Activated CD8-positive, alpha-beta memory T cell treated with anti-CD3 and anti-CD28 coated beads, Interleukin-2, amount 10 ng/mL, durations not matched to agents 7 days and 5 days (primary cell): ENCODE measurements at places on chromosomes 16 and 17.

DNA sequence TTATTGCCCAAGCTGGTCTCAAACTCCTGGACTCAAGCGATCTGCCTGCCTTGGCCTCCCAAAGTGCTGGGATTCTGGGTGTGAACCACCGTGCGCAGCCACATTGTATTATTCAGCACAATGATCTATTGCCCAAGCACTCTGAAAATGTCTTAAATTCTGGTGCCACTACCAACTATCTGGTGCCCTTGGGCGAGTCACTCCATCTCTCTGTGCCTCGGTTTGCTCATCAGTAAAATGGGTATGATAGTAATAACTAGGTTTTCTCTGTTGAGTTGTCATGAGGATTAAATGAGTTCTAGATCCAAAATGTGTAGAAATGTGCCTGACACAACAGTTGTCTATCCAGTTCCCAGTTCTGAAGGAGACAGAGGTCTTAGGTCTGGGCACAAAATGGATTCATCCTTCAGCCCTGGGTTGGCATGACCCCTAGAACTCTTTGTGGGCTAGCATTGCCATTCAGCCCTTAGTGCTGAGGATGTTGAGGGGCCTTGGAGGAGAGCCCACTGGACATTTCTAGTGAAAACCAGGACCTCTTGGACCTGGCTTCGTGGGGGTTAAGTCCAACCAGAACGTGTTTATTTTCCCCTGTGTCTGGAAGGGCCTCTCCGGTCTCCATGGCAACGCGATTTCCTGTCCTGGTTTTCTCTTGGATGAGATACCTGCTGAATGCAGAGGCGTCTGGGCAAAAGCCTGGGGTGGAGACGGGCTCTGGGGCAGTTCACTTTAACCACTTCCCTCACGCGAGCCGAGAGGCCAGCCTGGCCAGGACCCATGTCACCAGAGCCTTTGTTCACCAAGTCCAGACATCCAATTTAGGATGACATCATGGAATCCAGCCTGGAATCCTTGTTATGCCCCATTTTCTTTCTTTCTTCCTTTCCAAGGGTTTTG lies 43.7 kb upstream of the TNRC6A start:
- H3K27me3 ChIP-seq: peaks cover 4% of the 10 kb centered on the region
- no peak overlapping the region for H3K4me3 ChIP-seq
- H3K27ac ChIP-seq: no peak overlapping the region
- no peak for DNase-seq
- no peaks in the 10 kb centered on the region for H3K36me3 ChIP-seq
- H3K4me1 ChIP-seq: no peaks in the 10 kb centered on the region

DNA sequence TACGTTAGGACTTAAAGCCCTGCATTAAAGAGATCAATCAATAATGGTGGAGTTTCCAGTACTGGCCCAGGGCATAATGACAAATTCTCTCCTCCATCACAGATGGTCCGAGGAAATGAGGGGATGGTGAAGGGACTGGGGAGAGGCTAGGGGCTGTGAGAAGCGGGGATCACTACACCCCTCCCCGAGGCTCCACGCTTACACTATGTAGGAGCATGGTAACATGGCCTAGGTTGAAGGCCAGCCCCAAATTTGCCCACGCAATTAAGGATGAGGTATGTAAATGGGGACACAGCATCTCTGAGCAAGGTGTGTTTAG lies 8.0 kb upstream of the AKTIP start:
- no peaks in the 10 kb centered on the region for H3K27me3 ChIP-seq
- H3K4me1 ChIP-seq: peaks cover 31% of the 10 kb centered on the region
- H3K36me3 ChIP-seq: peaks cover 11% of the 10 kb centered on the region

DNA sequence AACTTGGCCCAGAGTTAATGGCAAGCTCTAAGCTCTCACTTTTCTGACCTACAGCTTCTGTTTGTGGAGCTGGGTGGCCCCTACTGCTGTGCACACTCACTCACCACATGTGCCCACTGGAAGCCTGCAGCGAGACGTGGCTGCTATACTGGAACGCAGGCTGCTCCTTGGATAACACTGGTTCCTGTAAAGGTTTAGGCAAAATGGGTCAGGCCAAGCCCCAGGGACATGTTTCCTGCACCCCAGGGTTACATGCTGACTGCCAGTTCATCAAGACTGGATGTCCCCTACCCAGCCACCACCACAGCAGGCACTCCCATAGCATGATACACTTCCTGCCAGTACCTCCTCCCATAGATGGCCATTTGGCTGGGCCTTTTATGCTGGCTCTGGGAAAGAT lies 8.3 kb downstream of the POLDIP2 start:
- no peak for DNase-seq
- no peak overlapping the region for H3K27ac ChIP-seq
- H3K4me1 ChIP-seq: no peaks in the 10 kb centered on the region
- no peaks in the 10 kb centered on the region for H3K27me3 ChIP-seq

DNA sequence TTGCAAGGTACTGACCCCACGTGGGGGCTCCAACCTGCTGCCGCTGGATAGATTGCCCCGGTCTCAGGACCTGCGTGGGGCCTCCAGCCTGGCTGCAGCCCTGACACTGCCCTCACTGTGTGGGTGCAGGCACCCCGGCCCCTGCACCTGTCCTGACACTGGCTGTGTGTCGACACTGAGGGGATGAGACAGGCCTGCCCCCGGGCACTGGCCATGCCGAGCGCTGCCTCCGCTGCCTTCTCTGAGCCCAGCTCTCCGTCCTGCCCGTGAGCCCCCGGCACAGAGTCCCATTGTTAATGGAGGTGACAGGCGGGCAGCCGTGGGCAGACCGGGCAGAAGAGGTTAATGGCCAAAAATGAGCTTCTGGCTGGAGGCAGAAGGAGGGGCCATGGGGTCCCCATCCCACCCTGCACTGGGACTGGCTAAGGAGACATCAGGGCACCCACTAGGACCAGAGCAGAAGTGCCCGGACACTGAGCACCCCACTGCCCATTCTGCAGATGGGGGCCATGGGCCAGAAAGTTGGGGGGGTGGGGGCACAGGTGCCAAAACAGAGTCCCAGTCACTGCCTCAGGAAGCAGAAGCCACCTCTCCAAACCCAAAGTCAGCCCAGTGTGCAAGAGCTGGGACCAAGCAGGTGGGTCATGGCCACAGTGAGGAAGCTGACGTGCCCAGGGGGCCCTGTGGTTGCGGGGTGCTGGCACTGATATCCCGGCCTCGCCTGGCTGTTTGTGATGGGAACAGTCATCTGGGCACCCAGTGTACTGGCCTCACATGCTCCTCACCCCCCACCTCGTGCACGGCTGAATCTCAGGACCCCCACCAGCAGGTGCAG lies 2.5 kb upstream of the PRR35 start:
- H3K4me3 ChIP-seq: no peak overlapping the region
- H3K27ac ChIP-seq: no peak overlapping the region
- DNase-seq: no peak
- no peaks in the 10 kb centered on the region for H3K4me1 ChIP-seq

GRCh38 chr17:72139212-72139611 lies 18.4 kb downstream of the SOX9 start:
- no peaks in the 10 kb centered on the region for H3K27me3 ChIP-seq
- H3K36me3 ChIP-seq: no peaks in the 10 kb centered on the region
- no peak for DNase-seq

- peaks cover 25% of the 10 kb centered on the region for H3K4me1 ChIP-seq
- no peak for DNase-seq
- H3K27ac ChIP-seq: no peak overlapping the region
- no peak overlapping the region for H3K4me3 ChIP-seq
Observed at GRCh38 chr17:74605361-74605760, 13.3 kb upstream of the CD300LD start.

DNA sequence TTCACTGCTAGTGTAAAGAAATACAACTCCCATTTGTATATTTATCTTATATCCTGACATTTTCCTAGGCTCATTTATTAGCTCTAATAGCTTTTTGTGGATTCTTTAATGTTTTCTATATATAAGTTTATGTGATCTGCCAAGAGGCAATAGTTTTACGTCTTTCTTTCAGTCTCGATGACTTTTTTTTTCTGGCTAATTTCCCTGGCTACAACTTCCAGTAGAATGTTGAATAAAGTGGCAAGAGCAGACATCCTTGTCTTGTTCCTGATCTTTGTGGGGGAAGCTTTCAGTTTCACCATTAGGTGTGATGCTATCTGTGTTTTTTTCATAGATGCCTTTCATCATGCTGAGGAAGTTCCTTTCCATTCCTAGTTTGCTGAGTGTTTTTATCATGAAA lies 43.9 kb upstream of the ABCA3 start:
- no peak overlapping the region for H3K4me3 ChIP-seq
- DNase-seq: no peak
- H3K36me3 ChIP-seq: no peaks in the 10 kb centered on the region
- H3K4me1 ChIP-seq: no peaks in the 10 kb centered on the region
- peaks cover 12% of the 10 kb centered on the region for H3K27me3 ChIP-seq
- no peak overlapping the region for H3K27ac ChIP-seq

DNA sequence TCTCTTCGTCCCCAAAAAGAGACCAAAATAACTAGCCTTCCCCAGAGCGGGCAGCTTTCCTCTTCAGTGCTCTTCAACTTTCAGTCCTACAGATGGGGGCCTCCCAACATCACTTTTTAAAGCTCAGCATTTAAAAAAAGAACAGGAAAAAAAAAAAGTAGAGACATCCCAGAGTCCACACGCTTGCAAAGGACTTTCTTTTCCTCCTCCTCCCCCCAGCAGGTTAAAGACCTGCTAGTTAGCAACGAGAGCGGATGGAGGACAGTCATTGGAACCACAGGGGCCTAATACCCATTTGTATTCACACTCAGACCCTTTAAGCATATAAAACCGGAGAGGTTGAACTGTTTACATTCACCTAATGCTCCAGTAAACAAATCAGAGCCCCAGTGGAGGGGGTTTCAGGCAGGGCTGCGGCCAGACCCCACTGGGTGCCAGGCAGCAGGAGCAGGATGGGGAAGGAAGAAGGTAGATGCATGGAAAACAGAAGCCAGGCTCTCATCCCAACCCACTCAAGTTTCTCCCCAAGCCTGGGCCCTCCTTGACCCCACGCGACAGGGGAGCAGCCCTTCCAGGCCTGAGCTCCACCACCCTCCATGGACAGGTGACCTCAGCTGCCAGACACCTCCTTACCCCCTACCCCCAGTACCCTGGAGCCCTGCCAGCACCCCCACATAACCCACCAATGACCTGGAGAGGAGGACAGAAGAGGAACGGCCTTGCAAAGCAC lies 15.2 kb downstream of the ZFHX3 start:
- H3K36me3 ChIP-seq: no peaks in the 10 kb centered on the region
- peaks cover 1% of the 10 kb centered on the region for H3K4me1 ChIP-seq
- H3K27ac ChIP-seq: no peak overlapping the region
- H3K27me3 ChIP-seq: peaks cover 27% of the 10 kb centered on the region

- no peaks in the 10 kb centered on the region for H3K36me3 ChIP-seq
- no peak overlapping the region for H3K27ac ChIP-seq
- peaks cover 4% of the 10 kb centered on the region for H3K4me1 ChIP-seq
- H3K4me3 ChIP-seq: no peak overlapping the region
- peaks cover 20% of the 10 kb centered on the region for H3K27me3 ChIP-seq
- no peak for DNase-seq
Observed at GRCh38 chr16:49750341-49751000, 105.4 kb downstream of the ZNF423 start.

GRCh38 chr17:81858170-81858966 lies 2.0 kb downstream of the P4HB start:
- H3K36me3 ChIP-seq: peaks cover 47% of the 10 kb centered on the region
- H3K4me3 ChIP-seq: peak overlapping the region; percentile 87
- H3K27me3 ChIP-seq: no peaks in the 10 kb centered on the region
- H3K27ac ChIP-seq: peak overlapping the region; percentile 7

GRCh38 chr17:17035490-17035889 lies 6.8 kb upstream of the MPRIP start:
- no peak overlapping the region for H3K27ac ChIP-seq
- H3K4me3 ChIP-seq: no peak overlapping the region
- DNase-seq: no peak
- H3K4me1 ChIP-seq: no peaks in the 10 kb centered on the region
- no peaks in the 10 kb centered on the region for H3K27me3 ChIP-seq
- H3K36me3 ChIP-seq: no peaks in the 10 kb centered on the region

GRCh38 chr17:1783834-1784611 lies 22.2 kb downstream of the SERPINF1 start:
- H3K27ac ChIP-seq: no peak overlapping the region
- H3K4me3 ChIP-seq: no peak overlapping the region
- no peak for DNase-seq
- H3K27me3 ChIP-seq: no peaks in the 10 kb centered on the region
- peaks cover 2% of the 10 kb centered on the region for H3K4me1 ChIP-seq
- peaks cover 36% of the 10 kb centered on the region for H3K36me3 ChIP-seq
